Effector CD4-positive, alpha-beta T cell (primary cell): ENCODE measurements at places on chromosomes 16 and 17.
A peak's percentile ranks its signal among the peaks of the same experiment; 100 is the strongest.

DNA sequence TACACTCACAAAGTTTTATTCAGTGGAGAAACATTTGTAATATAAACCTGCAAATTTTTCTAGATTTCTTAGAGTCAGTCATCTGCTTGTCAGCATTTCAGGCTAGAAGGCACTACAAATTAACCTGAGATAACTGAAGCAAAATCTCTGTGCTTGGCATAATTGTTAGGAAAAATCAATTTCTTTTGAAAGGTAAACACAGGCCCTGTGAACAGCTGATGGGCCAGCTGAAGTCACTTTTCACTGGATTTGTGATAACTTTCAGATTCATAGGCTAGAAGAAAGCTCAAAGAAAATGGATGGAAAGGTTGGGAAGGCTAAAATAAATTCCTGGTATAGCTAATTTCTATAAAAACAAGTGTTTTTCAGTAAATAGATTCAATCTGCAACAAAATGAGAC, 34.0 kb upstream of the SLC6A2 start:
- DNase-seq = no peak

GRCh38 chr17:57588086-57588485, 157.0 kb downstream of the CCDC182 start:
- DNase-seq = no peak

DNA sequence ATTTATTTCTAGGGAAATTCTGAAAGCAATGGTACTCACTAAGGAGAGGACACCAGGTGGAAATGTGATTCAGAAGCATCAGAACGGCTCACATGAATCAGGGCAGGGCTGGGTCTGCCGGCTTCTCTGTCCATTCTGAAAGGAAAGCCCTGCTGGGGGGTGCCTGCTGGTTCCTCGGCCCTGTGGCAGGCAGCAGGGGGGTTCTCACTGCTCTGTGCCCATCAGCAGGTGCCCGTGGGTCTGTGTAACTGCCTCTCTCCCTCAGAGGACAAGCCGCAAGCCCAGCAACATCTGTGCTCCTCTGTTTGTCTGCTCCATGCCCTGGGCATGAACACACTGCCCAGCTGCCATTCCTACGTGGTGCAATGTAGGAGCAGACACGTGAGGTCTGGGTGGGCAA, 74.9 kb upstream of the ZNF423 start:
- no peak for DNase-seq

- DNase-seq = no peak
These were observed 6.7 kb upstream of the RPL13 start for GRCh38 chr16:89553733-89554132.

- DNase-seq = no peak
These were observed 3.0 kb upstream of the MT1A start for GRCh38 chr16:56635441-56635967.

DNA sequence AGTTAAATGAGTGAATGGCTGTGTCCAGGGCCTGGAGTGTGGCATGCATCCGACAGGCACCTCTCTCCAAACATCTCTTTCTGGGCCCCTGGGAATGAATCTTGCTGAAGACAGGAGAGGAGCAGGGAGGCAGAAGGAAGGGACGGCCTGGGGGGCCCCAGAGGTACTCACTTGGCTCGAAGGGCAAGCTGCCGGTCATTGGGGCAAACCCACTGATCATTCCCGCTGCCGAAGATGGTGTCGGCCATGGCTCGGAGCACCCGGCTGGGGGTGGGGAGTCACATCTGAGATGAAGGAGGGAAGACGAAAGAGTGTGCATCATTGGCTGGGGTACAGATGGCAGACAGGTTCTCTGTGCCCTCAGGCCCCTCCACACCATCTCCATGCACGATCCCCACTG, 25.3 kb downstream of the RPH3AL start:
- no peak for DNase-seq

DNA sequence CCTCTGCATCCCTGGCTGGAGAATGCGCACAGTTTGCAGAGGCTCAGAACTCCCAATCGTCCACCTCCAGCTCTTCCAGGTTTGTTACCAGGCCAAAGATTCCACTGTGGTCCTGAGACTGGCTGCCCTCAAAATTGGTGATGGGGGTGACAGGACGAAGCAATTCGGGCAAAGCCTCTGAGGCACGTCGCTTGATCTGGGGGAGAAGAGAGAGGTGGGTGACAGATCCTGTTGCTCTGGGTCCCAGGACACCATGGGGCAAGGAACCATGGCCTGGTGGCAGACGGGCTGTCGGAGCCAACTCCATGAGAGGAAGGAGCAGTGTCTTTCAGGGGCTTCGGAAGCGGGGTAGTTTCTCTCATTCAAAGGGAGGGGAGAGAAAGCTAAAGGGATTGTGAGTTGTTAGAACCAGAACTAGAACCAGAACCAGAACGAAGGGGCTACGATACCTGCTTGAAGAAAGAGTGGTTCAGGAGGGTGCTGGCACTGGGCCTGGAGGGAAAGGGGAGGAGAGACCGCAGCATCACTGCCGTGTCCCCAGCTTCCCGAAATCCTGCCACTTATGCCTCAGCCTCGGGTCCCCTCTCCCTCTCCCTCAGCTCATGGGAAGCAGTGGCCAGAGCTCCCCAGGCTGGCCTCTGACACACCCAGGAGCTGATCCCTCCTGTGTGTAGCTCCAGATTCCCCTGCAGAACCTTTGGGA, 3.8 kb upstream of the LIMD2 start:
- no peak for DNase-seq

GRCh38 chr17:62755141-62755851, 52.8 kb downstream of the MARCHF10 start:
- no peak for DNase-seq

GRCh38 chr17:80260791-80261158, at the start of gene RNF213:
RNF213 (plus strand) TSS chr17:80260852; CDS start chr17:80263682, 2,830 bp downstream.
- DNase-seq = peak; percentile 39

DNA sequence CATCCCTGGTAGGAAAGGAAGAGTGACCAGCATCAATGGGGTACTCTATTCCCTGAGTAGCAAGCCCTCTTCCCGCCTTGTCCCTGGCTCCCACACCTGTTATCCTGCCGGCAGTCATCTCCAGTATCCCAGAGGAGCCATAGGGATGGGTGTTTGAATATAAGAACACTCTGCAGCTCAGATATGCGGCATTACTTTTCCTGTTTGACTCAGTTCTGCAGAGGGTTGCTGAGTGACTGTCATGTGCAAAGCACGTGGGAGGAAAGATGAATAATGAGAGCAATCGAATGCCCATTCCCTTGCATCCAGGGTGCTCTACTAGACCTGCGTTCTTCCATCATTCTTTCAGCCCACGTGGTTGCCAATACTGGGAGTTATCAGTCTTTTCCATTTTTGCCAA, 115.1 kb downstream of the PRKCB start:
- no peak for DNase-seq

DNA sequence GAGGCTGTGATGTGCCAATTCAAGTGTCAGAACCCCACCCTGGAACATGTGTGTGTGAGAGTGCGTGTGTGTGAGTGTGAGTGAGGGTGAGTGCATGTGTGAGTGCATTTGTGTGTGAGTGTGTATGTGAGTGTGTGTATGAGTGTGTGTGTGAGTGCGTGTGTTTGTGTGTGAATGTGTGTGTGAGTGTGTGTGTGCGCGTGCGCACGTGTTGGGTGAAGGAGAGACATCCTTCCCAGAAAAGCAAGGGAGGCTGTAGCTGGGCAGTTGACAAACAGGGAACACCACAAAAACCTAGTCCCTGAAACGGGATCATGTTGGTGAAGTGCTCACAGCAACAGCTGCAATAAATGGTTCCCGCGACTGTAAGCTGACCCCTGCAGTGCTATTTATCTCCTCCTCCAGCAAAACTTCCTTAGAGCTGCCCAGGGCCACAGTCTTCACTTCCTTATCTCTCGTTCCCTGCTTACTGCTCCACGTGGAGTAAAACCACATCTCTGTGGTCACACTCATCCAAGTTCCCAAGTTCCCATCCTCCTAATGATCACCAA, 40.1 kb upstream of the RPL38 start:
- no peak for DNase-seq

DNA sequence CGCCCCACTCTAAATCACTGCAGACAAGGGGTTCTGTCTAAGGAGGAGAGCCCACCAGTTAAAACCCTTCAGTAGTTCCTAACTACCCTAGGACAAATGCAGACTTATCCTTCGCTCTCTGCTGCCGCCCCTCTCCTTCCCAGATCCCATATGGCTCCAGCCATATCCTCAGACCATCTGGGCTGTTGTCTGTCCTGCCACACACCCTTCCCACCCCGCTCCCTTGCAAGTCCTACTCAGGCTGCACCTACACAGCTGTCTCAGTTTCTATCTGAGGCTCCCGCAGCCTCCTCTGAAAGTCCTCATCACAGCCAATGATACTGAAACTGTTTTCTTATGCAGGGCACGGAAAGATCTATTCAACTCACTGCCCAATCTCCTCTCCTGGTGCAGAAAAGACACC, 720 bp upstream of the BCKDK start:
- no peak for DNase-seq

DNA sequence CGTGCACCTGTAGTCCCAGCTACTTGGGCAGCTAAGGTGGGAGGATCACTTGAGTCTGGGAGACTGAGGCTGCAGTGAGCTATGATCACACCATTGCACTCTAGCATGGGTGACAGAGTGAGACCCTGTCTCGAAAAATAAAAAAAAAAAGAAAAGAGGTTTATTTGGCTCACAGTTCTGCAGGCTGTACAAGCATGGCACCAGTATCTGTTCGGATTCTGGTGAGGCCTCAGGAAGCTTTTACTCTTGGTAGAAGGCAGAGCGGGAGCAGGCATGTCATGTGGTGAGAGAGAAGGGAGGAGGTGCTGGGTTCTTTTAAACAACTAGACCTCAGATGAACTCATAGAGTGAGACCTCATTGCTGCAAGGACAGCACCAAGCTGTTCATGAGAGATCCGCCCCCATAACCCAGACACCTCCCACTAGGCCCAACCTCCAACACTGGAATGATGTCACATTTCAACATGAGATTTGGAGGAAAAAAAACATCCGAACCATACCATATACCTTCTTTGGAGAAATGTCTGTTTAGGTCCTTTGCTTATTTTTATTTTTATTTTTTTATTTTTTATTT, 10.3 kb upstream of the RMI2 start:
- DNase-seq = no peak

GRCh38 chr17:6304894-6305612, 129.9 kb downstream of the AIPL1 start:
- DNase-seq = no peak

DNA sequence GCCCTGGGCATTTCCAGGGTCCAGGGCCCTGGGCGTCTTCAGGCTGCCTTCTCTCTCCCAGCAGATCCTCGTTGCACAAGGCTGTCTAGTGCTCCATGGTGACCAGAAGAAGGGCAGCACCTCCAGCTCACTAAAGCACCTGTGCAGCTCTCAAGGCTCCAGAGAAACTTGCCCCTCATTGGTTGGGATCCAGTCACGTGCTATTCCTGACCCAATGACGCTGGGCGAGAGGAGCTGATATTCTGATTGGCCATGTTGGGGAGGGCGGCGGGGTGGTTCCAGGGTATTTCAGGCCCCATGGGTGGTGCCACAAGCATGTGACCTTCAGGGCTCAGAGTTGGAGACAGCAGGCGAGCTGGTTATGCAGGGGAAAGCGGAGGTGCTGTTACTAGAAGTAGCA, 309.1 kb downstream of the TOX3 start:
- DNase-seq = no peak

GRCh38 chr17:65975878-65976277, 216.1 kb downstream of the CEP112 start:
- no peak for DNase-seq

DNA sequence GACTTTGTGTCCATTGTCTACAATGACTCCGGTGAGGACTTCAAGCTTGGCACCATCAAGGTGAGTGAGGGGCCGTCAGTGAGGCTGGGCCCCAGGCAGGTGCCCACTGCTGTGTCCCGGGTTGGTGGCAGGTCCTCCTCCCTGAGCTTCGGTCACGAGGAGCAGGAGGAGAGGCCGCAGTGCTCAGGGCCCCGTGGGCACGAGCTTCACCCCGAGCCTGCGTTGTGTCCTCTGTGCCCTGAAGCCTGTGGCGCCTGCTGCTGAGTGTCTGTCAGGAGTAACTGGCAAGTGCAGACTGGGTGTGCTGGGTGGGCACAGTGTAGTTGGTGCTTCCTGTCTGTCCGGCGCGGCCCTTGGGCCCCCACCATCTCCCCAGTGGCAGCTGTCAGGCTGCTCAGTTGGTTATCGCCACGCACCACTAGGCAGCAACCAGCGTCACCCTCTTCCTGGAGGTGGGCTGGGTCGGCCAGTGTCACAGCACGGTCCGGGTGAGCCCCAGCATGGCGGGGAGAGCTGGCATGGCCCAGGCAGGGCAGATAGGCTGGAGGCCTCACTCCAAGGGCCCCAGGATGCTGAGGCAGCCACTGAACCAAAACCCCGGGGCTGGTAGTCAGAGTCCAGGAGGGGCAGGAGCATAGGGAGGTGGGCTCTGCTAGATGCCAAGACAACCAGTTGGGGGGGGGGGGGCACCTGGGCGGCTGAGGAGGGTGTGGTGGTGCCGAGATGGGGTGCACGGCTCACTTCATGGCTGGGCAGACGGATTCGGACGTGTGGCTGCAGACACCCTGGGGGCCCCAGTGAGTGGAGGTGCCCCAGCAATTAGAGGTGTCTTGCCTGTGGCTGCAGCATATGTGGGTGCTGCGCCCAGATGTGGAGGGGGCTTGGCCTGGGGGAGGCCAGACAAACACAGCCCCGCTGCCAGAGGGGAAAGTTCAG, 39.3 kb downstream of the TSC2 start:
- DNase-seq = no peak

DNA sequence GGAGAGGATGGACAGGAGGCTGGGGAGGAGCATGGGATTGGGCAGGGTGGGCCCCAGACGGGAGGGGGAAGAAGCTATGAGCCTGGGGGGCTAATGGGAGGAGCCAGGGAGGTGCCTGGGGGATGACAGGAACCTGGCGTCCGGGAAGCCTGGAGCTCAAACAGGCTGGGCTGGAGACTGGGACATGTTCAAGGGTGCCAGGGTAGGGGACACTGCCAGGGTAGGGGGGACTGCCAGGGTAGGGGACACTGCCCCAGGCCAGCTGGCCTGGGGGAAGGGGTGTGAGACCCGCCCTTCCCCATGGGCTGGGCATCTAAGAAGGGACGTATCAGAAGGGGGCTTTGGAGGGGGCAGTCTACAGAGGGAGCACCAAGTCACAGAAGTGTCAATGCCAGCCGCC, 7.0 kb upstream of the FAM83G start:
- no peak for DNase-seq

GRCh38 chr16:30569746-30570635, 1.5 kb downstream of the ZNF688 start:
- no peak for DNase-seq

- DNase-seq = no peak
These were observed 154.0 kb upstream of the SDK2 start for GRCh38 chr17:73798111-73798748.

DNA sequence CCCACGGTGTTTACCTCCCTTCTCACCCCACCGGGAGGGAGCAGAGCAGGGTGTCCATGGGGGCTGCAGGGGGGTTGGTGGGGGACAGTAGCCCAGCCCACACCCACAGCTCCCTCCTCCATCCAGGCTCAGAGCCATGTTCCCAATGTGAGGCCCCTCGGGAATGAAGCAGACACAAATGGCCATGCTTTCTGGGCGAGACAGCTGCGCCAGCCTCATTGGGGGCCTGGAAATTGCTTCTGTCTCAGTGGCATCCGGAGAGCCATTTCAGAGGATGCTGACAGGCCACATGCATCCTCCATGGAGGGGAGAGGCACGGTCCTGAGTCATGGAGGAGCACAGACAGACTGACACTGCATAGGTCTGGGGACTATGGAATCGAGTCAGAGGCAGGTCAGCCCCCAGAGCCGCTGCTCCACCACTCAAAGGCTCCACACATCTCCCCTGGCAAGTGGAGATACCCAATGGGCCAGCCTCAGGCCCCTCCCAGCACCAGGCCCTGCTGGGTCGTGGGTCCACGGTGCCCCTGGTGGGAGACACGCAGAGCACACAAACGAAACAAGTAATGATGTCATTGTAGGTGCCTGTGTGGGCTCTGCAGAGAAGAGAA, 59.6 kb upstream of the ENPP7 start:
- DNase-seq = no peak

- DNase-seq = peak; percentile 55
These were observed 986 bp downstream of the HAPSTR1 start for GRCh38 chr16:9092282-9092977.
